ENCODE measurements at places on chromosomes 7 and 10.

DNA sequence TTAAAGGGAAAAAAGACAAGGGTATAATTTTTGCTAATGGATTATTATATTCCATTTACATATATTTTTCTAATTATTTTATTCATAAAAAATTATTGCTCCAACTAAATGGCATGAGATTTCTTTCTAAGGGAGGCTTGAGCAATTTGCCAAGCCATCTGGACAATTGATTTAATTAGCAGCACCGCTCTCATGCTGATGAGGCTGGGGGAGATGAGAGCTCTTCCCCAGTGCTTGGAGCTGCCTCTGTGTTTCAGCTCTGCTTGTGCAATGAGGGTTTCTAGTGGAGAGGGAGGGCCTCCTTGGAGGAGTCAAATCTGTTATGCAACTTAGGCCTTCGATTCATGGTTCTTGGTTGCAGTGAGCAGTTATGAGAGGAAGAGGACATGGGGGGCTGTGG is 574.3 kb downstream of the TCERG1L start:
- DNase-seq: no peak

GRCh38 chr7:155066417-155066950 is 3.6 kb upstream of the HTR5A start:
- DNase-seq: no peak

GRCh38 chr10:971150-971542 is 17.1 kb upstream of the GTPBP4 start:
- no peak for DNase-seq

DNA sequence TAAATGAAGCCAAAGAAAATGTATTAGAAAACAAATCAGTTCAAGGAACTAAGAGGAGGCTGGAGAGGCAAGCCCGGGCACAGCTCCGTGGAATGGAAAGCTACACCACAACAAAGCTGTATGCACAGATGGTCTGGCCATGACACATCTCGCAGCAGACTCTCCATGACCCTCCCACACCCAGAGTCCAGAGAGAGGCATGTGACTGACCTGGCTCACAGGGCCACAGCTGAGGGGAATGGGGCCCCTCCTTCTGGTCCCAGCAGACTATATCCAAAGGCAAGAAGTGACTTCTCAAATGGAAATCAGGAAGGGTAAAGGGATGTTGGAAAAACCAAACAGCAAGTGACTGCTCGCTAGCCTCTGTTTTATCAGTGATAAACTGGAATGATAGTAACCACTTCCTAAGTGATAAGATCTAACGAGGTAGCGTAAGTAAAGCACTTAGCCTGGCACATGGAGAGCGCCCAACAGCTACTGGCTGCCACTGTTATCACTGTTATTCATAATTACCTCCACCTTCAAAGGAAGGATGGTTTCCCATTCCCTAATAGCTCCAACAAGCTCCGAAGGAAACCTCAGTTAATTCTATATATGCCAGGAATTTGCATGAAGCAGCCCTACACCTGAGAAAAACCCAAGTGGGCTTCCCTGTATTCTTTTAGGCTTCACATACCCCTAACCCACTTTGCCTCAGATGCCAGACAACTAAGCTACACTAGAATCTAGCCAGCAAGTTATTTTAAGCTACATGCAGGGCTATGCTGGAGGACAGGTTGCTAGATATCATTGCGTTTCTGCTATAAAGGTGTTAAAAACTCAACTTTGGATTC is 8.4 kb downstream of the OSBPL3 start:
- DNase-seq: peak; percentile 16

GRCh38 chr10:118901380-118901779 is 128.1 kb upstream of the NANOS1 start:
- no peak for DNase-seq

DNA sequence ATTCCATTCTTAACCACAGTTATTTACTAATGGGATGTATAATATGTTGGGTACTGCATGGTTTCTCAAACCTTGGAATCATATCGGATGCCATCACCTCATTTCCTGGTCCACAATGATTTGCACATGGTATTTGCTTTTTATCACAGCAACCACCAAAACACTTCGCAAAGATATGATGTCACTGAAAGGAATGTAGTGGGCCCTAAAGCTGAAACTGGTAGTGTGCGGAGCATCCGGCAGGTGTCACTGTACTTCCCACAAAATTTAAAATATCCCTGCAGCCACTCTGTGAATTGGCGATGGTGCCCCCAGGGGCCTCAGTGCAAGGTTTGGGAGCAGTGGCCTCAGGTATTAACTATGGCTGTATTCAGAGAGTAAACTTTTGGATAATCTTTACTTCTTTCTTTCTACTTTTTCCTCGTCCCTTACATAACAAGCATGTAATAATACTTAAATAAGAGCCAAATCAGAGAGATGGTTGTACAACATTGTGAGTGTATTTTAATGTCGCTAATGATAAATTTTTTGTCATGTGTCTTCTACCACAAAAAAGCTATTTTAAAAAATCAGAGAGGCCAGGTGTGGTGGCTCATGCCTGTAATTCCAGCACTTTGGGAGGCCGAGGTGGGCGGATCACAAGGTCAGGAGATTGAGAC is 66.2 kb downstream of the FAM241B start:
- peak; percentile 19 for DNase-seq

DNA sequence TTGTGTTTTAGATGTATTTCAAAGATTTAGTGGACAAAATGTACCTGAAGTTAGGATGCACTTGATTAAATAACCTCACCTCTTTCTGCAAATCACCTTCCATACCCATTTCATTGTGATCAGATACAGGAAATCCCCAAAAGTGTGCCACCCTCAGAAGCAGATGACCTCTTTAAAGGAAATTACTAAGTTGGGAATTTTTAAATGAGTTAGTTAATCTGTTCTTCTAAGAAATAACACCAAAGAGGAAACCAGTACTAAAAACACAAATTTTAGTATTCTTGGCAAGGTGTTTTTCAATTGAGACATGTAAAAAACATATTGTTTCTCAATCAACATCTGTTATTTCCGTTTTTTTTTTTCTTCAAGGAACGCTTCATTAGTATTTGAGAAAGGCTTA is 4.6 kb upstream of the SEMA3A start:
- DNase-seq: no peak

DNA sequence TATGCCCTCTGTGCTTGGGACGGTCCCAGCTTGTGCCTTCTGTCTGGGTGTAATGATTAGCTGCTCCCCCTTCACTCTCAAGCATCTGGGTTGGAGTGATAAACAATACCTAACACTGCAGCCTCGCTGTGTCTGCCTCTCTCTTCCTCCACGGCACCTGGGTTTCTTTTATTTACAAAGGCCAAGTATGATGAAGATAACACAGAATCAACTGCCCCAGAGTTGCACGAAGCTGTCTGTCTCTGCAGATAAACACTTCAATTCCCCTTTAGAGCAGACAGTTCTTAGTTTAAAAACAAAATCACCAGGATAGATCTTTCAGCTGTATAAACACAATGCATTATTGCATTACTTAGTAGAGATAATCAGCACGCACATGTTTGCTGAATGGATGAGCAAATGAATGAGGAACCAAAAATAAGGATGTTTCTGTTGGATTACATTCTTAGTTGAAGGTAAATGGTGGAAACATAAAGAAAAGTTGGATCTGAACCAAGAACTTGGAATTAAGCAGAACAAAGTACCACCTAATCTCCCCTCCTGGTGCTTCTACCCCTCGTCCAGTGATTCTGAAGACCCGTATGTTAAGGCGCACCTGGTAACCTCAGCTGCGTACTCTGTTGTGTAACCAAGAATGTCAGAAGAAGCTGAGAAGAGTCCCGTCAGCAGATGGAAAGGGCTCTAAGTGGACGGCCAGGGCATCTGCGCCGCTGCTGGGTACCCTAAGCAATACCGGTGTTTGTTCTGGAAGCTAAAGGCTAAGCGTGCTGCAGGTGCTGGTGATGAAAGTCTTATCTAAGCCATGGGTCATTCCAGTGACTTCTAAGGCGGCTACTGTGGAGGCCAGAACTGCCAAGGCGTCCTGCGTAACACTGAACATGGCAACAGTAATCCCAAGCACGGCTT is 26.6 kb downstream of the INSIG1 start:
- no peak for DNase-seq

DNA sequence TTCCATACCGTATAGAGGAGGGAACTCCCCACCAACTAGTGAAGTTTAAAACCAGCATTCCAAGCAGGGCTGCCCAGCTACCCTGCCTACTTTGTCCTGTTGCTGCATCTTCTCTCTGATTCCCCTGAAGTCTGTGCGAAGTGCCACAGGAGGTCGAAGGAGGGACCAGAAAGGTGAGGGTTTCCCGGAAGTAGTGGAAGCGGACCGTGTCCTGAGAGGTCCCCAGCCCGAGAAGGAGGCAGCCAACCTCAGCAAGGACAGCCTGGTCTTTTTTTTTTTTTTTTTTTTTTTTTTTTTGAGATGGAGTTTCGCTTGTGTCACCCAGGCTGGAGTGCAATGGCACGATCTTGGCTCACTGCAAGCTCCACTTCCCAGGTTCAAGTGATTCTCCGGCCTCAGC is 671.9 kb upstream of the GALNT17 start:
- DNase-seq: no peak

DNA sequence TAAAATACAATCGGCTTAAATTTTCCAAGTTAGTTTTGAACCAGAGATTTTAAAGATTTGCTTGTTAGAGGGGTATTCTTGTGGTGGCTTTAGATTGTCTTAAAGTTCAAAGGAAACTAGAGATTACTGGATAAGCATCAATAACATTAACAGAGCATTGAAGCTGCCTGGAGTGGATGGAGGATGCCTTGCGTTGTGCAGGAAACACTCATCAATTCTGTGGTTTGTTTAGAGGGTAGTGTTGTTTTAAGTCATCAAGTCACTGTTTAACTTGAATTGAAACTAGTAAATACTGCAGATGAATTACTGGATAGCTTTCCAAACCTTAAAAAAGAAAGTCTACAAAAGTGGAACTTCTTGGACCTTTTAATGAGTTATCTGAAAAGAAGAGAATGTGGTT is 218.6 kb downstream of the CELF2 start:
- DNase-seq: peak; percentile 80

- DNase-seq: no peak
Observed at GRCh38 chr7:128833148-128833945, 3.1 kb downstream of the FLNC start.

DNA sequence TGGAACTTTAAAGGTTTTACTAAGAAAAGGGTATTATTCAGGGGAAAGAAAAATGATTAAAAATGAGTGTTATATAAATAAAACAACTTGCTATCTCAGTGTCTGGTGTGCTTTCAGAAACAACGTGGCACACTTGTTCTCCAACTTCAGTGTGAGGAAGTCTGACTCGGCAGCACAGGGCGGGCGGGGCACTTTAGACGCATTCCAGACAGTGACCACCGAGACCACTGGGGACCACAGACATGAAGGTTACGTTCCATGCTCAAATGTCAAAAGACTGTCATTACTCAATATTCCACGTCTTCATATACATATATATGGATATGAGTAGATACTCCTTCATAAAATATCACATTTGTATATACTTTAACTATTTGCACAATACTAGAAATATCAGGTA is 87.0 kb downstream of the LARP4B start:
- DNase-seq: no peak

DNA sequence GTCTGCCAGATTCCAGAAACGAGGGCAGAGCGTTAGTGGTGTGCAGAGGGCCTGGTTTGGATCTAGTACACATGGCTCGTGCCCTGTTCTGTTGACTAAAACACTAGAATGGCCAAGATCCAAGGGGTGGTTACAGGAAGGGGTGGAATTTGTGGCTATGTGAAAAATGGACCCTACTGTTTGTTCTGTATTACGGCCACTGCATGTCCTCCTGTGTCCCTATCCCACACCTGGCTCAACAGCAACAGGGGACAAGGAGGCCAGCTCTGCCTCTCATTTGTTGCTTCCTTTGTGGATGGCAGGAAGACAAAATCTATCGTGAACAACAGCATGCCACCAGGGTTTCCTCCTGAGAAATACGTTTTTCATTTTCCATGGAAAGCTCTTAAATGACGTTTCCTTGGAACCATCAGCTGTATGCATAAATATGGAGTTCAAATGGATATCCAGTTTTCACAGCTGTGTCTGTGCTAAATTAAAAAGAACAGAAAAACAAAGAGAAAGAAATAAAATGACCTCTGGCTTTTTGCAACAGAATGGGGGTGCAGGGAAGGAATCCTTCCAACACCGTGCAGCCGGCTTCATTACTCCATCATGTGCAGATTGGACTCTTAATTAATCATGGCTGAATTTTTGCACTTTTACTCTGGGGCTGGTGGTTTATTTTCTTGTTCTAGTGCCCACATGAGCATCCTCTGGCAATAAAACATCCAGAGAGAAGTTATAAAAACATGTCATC is 318.9 kb downstream of the CXCL12 start:
- no peak for DNase-seq

DNA sequence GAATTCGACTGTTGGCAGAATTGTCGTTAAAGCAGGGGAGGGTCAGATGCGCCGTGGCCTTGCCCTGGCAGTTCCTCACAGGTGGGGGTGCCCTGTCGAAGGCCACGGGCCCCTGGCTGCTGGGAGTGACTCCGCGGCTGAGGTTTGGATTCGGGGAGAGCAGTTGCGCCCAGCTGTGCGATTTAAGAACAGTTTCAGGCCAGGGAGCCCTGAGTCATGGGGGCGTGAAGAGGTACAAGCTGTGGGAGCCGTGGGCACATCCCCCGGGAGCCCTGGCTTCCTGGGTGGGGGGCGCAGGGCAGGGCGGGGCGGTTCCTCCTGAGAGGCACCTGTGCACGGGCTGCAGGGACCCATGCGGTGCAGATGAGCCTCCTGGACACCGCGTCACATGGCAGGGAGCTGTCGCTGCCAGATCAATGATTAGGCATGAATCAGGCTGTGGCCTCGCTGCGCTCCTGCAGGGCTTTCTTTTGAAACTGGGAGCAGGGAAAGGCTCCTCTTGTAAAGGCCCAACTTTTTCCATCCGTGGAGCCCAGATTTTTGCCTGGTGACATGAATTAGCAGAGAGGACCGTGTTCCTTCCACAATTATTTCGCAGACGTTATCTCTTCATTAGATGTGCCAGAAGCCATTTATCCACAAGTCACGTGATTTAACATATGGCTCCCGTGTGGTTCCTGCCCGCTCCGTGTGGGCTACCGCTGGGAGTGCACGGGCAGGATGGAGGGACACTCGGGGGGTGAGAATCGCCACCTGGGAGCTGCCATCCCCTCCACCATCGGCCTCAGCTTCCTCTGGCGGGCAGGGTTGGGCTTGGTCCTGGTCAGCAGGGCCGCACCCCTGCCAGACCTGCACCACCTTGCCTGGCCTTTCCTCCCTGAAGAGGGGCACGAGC is 918 bp downstream of the PWWP2B start:
- DNase-seq: peak; percentile 12

- no peak for DNase-seq
Observed at GRCh38 chr7:154844955-154845354, 158.0 kb downstream of the PAXIP1 start.
